ENCODE measurements at places on chromosomes 2 and 18. TPM values are rescaled to one million over a fixed set of nuclear protein-coding genes. Genes with fewer than 3 reads are reported as not detected.

The FABP1 gene
- polyA plus RNA-seq: not detected

The STAT1 gene
- 180 TPM for polyA plus RNA-seq

The G6PC2 gene
- not detected for polyA plus RNA-seq

The ABCB11 gene
- not detected for polyA plus RNA-seq

The CRYGC gene
- polyA plus RNA-seq: not detected

The MERTK gene
- polyA plus RNA-seq: 0.11 TPM

The IL36RN gene
- polyA plus RNA-seq: not detected

The SKOR2 gene
- not detected for polyA plus RNA-seq

The NEMP2 gene
- 5.8 TPM for polyA plus RNA-seq

The SIX3 gene
- not detected for polyA plus RNA-seq

The CHRNG gene
- not detected for polyA plus RNA-seq

The LMAN1 gene
- polyA plus RNA-seq: 65.3 TPM

The FER1L5 gene
- polyA plus RNA-seq: 0.09 TPM

The KDM3A gene
- polyA plus RNA-seq: 24.1 TPM

The INHA gene
- 0.94 TPM for polyA plus RNA-seq

The CYP27A1 gene
- 26.8 TPM for polyA plus RNA-seq

The ELOA2 gene
- polyA plus RNA-seq: not detected

The PARD3B gene
- 10.2 TPM for polyA plus RNA-seq

The NETO1 gene
- polyA plus RNA-seq: 2.7 TPM

The ERFE gene
- 1.2 TPM for polyA plus RNA-seq

The ANKRD30BL gene
- polyA plus RNA-seq: not detected

The ANKRD53 gene
- polyA plus RNA-seq: 0.36 TPM

The SH2D6 gene
- 0.18 TPM for polyA plus RNA-seq

The PROC gene
- 0.11 TPM for polyA plus RNA-seq

The INPP5D gene
- polyA plus RNA-seq: 0.26 TPM

The DPP10 gene
- polyA plus RNA-seq: not detected

The HOXD13 gene
- polyA plus RNA-seq: 0.43 TPM

The TLX2 gene
- not detected for polyA plus RNA-seq

The ACSL3 gene
- polyA plus RNA-seq: 46.3 TPM

The SP110 gene
- polyA plus RNA-seq: 6.6 TPM

The ZBTB7C gene
- polyA plus RNA-seq: not detected

The APLF gene
- 3.0 TPM for polyA plus RNA-seq

The ZNF236 gene
- 5.1 TPM for polyA plus RNA-seq

The SLC8A1 gene
- polyA plus RNA-seq: 34.5 TPM

The RGPD8 gene
- polyA plus RNA-seq: 1.8 TPM

The CXCR1 gene
- polyA plus RNA-seq: not detected

The STK17B gene
- polyA plus RNA-seq: 6.1 TPM

The RNF144A gene
- polyA plus RNA-seq: 0.12 TPM

The CHRNA1 gene
- polyA plus RNA-seq: 0.20 TPM

The RSAD2 gene
- 0.22 TPM for polyA plus RNA-seq

The TGOLN2 gene
- 132 TPM for polyA plus RNA-seq

The INHBB gene
- 3.9 TPM for polyA plus RNA-seq

The LRRTM1 gene
- not detected for polyA plus RNA-seq

The SLC9A4 gene
- not detected for polyA plus RNA-seq

The SLC23A3 gene
- polyA plus RNA-seq: 1.1 TPM

The SERPINB12 gene
- polyA plus RNA-seq: not detected

The IER3IP1 gene
- polyA plus RNA-seq: 11.1 TPM

The CFAP53 gene
- polyA plus RNA-seq: 0.17 TPM

The TDRD15 gene
- polyA plus RNA-seq: not detected

The PID1 gene
- 8.8 TPM for polyA plus RNA-seq

The C2orf80 gene
- not detected for polyA plus RNA-seq

The OSBPL6 gene
- 5.1 TPM for polyA plus RNA-seq

The ONECUT2 gene
- not detected for polyA plus RNA-seq

The RTP5 gene
- not detected for polyA plus RNA-seq

The GCG gene
- not detected for polyA plus RNA-seq

The MBD1 gene
- 36.0 TPM for polyA plus RNA-seq
